ENCODE measurements at places on chromosomes 4 and X.

DNA sequence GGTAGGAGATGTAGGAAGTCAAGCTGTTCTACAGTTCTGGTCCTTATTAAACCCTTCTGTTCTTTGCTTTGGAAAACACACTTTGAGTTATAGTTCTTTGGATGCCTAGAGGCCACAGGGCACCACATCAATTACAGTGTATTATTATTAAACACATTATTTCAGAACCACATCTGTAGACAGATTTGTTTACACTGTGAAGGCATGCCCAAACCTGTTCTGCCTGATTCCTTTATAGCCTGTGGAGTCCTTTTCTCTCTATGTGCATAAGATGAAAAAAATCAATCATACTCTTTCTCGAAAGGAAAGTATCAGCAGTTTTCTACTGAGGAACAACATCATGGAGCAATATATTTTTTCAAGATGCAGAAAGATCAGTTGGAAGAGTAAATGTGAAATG lies 371.3 kb upstream of the INTU start:
- no peak for DNase-seq

DNA sequence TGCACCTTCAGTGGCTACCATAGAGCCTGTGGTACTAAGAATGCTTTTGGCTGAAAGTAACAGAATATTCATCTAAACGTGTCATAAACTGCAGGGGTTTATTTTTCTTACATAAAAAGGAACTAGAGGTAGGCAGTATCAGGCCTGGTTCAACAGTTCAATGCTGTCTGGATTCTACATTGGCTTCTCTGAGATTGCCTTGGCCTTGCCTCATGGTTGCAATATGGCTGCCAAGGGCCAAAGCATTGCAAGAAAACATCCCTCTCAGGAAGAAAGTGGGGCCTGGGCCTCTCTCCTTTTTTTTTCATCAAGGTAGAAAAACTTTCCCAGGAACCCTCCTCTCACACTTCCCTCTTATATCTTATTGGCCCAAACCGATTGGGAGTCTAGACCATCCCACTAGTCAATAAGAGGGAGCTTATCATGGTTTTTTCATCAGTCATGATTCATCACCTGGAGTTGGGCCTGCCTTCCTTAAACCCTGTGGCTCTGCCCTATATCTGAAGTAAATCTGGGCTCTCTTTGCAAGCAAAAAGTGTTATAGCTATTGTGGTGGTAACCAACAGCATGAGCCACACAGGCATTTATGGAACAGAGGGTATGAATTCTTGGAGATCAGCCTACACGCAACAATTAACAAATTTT lies 1.8 kb upstream of the DOCK11 start:
- no peak for DNase-seq

- no peak for DNase-seq
Measured at GRCh38 chrX:150692831-150693724, at the start of gene MTMR1. MTMR1 (plus strand) TSS chrX:150693396; CDS start chrX:150693531, 135 bp downstream.

DNA sequence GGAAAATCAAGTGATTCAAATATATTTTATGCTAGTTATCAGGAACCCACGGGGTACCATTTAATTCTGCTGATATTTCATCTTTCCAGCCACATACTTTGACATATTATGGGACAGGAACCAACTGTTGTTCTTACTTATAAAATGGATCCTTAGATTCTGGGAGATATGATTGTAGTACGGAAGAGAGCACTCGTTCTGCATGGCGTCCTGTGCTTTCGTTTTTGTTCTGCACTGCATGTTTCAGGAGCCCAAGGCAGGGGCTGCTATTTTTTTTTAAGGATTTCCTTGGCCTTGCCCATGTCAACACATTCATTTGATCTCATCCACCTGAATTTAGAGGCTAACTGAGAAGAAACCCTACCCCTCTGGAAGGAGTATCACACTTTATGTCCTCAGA lies 245.5 kb upstream of the TLL1 start:
- no peak for DNase-seq

DNA sequence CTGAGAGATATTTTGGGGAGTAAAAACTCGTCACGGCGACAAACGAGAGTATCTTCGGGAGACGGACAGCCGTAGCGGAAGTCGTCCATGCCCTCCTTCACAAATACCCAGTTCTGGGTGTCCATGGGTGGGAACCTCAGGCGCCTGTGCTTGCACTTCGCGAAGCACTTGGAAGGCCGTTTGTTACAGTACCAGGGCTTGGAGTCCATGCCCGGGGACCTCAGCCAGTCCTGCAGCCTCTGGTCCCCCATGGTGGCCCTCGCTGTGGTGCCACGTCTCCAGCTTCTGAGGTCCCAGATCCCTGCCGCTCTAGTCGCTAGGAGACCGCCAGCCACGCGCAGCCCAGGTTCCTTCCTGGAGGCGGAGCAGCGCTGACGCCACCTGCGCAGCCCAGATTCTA lies at the start of gene FAM47A:
Gene FAM47A (minus strand): TSS at position 287 of the 400 bp plus-strand sequence. CDS start 36 bp downstream, at position 251.
- no peak for DNase-seq

GRCh38 chrX:112714357-112714918 lies 34.7 kb upstream of the LHFPL1 start:
- DNase-seq, result no peak

DNA sequence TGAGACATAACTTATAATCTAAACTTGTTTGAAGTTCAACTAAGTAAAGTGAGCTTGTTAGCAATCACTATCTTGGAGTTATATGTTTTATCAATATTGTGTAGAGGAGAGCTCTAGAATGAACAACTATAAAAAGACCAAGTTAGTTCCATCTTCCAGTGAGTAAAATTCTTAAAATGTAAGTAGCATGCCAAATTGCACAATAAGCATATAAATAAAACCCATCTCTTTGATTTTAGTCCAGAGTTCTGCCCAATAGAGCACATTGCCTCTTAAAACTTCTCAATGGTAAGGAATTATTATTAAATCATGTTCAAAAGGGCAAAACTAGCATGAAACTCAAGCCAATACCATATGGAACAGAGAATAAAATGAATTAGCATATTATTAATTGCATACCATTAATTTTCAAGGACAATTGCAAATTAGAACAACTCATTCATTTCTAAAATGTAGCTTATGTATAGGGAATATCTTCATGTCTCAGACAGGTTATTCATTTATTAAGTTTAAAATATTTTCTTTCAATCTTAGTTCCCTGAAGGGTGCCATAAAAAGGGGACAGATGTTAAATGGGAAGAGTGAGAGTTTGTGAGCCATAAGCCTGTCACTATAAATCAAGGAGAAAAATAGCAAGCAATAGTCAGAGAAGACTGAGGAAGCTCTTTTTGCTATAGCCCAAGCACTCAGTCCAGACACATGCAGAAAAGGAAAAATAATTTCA lies 507.6 kb downstream of the CENPC start:
- DNase-seq, result no peak

- no peak for DNase-seq
Measured at GRCh38 chrX:17453788-17454187, 78.8 kb downstream of the NHS start.

- DNase-seq, result no peak
Measured at GRCh38 chrX:73965833-73966232, 338.1 kb upstream of the ZCCHC13 start.

GRCh38 chrX:102624105-102624504 lies 24.8 kb downstream of the ARMCX5 start:
- DNase-seq, result no peak

DNA sequence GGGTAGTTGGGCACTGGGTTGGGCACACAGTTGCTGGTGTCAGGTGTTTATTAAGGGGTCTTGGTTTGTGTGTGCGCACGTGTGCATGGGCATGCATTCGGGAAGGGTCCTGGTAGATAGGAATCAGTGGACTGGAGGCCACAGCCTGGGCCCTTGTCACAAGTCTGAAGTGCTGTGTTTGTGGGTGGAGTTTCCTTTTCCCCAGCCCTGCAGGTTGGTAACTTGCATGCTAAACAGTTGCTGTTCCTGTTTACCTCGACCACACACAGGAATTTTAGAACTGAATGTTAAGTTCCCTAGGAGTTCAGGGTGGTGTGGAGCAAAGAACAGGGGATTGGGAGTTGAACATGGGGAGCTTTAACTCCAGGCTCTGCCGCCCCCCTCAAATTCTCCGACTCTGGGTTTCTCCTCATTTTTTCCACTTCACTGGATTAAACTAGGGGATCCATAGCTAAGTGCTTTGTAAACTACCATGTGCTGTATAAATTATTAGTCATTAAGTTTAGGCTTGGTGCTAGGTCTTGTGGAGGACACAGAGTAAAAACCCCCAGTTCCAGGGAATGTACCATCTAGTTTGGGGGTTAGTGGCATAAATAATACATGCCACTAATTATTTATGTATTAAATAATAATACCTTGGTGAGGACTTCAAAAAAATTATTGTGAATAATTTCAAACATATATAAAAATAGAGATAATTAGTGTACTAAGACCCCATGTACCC lies 49.0 kb downstream of the STARD8 start:
- DNase-seq, result no peak

GRCh38 chr4:47383829-47384427 lies 79.6 kb downstream of the COMMD8 start:
- peak; percentile 5 for DNase-seq

DNA sequence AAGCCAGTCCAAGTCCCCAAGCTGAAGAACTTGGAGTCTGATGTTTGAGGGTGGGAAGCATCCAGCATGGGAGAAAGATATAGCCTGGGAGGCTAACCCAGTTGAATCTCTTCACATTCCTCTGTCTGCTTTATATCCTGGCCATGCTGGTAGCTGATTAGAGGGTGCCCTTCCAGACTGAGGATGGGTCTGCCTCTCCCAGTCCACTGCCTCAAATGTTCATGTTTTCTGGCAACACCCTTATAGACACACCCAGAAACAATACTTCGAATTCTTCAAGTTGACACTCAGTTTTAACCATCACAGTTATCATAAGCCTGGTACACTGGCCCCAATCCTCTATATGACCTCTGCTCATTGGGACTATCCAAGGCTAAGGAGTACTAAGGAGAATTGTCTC lies 124.1 kb upstream of the WDR1 start:
- no peak for DNase-seq

- no peak for DNase-seq
Measured at GRCh38 chrX:38126179-38126578, 94.5 kb downstream of the SRPX start.

- DNase-seq, result no peak
Measured at GRCh38 chrX:94302446-94302845, 628.4 kb downstream of the FAM133A start.

- DNase-seq, result peak; percentile 62
Measured at GRCh38 chr4:21470535-21470934, 478.0 kb downstream of the KCNIP4 start.

GRCh38 chr4:152310257-152310656 lies 225.6 kb downstream of the FBXW7 start:
- no peak for DNase-seq

DNA sequence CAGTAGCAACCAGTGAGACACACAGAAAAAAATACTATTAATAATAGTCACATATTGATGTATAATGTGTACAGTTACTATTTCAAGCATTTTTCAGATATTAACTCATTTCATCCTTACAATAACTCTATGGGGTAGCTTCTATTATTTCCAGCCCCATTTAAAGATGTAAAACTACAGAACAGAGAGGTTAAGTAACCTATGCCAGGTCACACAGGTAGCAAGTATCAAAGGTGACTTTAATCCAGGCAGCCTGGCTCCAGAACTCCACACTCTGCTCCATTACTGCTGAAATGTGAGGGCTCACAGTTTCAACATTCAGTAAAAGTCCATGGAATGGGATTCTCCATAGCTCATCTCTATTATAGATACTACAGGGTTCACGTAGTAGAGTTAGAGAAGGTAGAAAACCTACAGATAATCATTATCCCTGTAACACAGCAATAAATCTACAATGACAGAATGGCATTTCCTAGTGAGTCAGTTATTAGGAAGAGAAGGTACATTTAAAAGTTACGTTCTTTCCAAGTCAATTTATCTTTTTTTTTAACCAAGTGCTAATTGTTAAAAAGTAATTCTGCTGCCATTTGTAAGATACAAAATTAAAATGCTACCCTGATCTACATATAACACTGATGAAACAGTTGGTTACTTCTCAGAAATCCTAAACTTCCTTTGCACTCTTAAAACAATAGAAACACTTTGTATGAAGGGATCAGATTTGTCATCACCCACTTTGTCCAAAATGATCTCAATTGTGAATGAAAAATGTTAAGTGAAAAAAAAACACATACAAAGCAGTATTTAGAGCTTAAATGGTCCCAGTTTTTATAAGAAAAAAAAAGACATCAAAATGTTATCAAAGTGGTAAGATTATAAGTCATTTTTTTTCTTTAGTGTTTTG lies 18.7 kb downstream of the RELL1 start:
- no peak for DNase-seq

DNA sequence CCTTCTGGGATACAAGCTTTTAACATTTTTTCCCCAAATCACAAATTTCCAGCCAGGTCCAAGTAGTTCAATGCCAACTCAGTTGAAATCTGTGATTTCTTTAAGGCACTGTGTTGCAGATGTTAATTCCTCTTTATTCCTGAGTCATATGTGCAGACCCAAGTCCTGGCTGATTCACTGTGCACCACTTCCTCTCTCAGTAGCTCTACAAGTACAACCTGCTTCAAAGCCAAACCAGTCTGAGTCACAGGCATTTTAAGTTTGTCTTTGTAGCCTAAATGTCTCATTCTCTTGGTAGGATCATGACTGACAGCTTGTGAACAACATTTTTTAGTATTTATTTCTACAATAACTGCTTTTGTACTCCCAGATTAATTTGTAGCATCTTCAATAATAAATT lies 165.6 kb upstream of the S100G start:
- DNase-seq, result no peak

DNA sequence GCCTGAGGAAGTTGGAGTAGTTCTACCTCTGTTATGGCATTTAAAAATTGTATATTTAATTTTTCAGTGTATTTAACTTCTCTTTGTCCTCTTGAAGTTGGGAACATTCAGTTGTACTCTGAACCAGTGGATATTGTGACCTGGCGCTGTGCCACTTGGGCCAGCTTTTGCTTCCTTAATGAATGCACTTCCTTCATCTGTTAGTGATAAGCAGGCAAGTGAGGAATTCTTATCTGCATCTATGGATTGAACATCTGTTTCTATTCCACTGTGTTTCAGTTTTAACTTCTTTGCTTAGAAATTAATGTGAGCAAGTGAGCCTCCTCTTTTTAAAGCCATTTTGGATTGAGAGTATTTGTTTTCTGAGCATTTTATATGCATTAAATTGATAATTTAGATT lies 128.3 kb downstream of the UCHL1 start:
- DNase-seq, result no peak

DNA sequence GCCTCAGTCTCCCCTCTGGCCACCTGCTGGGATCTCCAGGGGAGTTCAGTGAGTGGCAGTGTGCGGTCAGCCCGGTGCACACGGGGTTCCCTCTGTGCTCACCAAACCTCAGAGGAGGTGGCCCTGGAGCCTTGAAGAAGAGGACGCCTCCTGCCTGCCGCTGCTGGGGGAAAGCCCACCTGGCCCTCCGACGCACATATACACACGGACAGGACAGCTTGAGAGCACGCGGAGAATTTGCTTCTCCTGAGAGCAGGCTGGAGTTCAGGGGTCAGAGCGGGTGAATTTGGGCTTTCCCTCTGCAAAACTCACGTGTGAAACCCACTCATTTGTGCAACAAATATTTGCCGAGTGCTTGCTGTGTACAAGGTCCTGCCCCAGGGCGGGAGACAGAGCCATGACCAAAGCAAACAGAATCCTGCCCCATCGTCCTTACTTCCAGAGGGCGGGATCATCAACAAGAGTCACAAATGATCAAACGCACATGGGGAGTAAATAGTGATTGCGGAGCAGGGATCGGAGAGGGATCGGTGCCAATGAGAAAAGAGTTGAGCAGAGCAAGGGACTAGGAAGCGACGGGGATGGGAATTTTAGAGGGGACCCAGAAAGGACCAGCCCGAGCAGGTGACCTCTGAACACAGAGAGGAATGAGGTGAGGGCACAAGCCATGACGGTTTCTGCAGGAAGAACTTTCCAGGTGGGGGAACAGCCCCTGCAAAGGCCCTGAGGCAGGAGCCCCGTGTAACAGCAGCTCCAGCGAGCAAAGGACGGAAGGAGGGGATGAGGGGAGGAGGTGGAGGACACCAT lies 17.6 kb downstream of the BLOC1S4 start:
- no peak for DNase-seq
